Activated CD4-positive, alpha-beta memory T cell treated with anti-CD3 and anti-CD28 coated beads for 36 hours (primary cell): ENCODE measurements at places on chromosomes 1 and 21. TPM values are rescaled to one million over a fixed set of nuclear protein-coding genes. Genes with fewer than 3 reads are reported as not detected.

DNA sequence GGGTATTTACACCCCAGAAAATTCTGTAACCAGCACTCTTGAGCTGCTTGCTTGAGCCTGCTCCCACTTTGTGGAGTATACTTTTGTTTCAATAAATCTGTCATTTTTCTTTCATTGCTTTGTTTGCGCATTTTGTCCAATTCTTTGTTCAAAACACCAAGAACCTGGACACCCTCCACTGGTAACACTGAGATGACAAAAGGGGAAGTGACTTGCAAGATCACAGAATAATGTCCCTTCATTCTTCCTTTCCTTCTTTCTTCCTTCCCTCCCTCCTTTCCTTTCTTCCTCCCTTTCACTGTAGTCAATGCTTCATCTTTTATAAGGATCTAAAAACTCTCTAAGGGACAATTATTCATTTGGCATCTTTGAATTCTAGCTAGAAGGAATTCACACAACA, 134.5 kb upstream of the MAP1LC3C start:
- H3K4me1 ChIP-seq = no peaks in the 10 kb centered on the region
- H3K36me3 ChIP-seq = no peaks in the 10 kb centered on the region
- H3K27me3 ChIP-seq = peaks cover 2% of the 10 kb centered on the region
- H3K27ac ChIP-seq = no peak overlapping the region

- no peak overlapping the region for H3K27ac ChIP-seq
- peak; percentile 21 for DNase-seq
- H3K36me3 ChIP-seq = no peaks in the 10 kb centered on the region
- no peaks in the 10 kb centered on the region for H3K27me3 ChIP-seq
- H3K4me1 ChIP-seq = peaks cover 2% of the 10 kb centered on the region
Measured at GRCh38 chr1:10679496-10680220, 116.8 kb downstream of the CASZ1 start.

DNA sequence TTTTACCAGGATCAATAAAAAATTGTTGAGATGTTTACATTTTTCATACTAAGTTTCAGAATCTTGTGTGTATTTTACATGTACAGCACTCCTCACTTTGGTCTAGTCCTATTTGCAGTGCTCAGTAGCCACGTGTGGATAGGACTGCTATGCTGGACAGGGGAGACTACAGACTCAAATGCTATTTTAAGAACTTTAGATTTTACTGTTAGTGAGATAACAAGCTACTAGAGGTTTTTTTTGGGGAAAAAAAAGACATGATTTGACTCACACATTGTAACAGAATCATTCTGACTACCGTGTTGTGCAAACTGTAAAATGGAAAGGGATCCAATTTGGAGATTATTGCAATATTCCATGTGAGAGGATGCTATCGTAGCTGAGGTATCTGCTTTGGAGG, 418.9 kb upstream of the PRMT6 start:
- no peaks in the 10 kb centered on the region for H3K36me3 ChIP-seq
- H3K27ac ChIP-seq = no peak overlapping the region
- no peak for DNase-seq

DNA sequence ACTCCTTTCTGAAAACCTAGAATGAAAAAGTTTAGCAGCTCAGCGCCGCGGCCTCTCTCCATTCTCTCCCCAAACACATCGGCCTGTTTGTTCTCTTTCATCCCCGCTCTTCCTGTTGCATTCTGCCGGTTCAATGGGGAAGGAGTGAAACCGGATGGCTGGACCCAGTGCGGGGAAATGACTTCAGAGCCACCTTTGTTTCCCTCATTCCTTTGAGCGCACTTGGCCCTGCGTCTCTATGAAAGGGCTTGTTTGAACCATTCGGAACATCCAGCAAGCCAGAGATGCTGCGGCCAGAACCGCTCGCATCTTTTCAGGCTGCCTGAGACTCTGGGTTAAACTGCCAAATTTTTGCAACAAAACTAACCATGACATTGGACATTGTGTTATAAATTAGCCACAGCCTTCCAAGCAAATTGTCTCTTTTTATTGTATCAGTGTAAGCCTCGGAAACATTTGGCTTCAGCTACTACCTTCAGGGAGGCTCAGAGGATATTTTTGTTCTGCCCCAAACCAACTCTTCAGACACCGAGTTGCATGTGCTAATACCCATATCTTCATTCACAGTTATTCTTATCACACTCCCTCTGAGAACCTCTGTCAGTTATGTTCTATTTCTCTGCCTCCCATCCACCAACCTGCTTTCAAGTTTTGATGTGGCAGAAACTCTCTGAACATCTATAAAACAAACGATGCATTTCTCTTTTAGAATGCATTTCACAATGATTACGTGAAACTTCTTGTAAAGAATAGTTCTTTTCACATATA, 5.1 kb upstream of the OLIG1 start:
- H3K4me1 ChIP-seq = peaks cover 3% of the 10 kb centered on the region
- no peak overlapping the region for H3K4me3 ChIP-seq
- DNase-seq = no peak
- peaks cover 53% of the 10 kb centered on the region for H3K27me3 ChIP-seq
- H3K27ac ChIP-seq = no peak overlapping the region
- no peaks in the 10 kb centered on the region for H3K36me3 ChIP-seq

- H3K36me3 ChIP-seq = no peaks in the 10 kb centered on the region
- H3K27me3 ChIP-seq = peaks cover 14% of the 10 kb centered on the region
- no peaks in the 10 kb centered on the region for H3K4me1 ChIP-seq
Measured at GRCh38 chr1:34267326-34267725, 90.6 kb downstream of the C1orf94 start.

GRCh38 chr1:204961765-204962419, 81.1 kb upstream of the CNTN2 start:
- H3K36me3 ChIP-seq = no peaks in the 10 kb centered on the region
- DNase-seq = no peak
- H3K27me3 ChIP-seq = peaks cover 19% of the 10 kb centered on the region
- H3K4me3 ChIP-seq = no peak overlapping the region
- H3K4me1 ChIP-seq = no peaks in the 10 kb centered on the region

- no peak overlapping the region for H3K4me3 ChIP-seq
- DNase-seq = no peak
- H3K4me1 ChIP-seq = peaks cover 17% of the 10 kb centered on the region
- H3K27ac ChIP-seq = no peak overlapping the region
- peaks cover 26% of the 10 kb centered on the region for H3K36me3 ChIP-seq
- no peaks in the 10 kb centered on the region for H3K27me3 ChIP-seq
Measured at GRCh38 chr1:167957710-167958109, 20.8 kb upstream of the MPC2 start.

DNA sequence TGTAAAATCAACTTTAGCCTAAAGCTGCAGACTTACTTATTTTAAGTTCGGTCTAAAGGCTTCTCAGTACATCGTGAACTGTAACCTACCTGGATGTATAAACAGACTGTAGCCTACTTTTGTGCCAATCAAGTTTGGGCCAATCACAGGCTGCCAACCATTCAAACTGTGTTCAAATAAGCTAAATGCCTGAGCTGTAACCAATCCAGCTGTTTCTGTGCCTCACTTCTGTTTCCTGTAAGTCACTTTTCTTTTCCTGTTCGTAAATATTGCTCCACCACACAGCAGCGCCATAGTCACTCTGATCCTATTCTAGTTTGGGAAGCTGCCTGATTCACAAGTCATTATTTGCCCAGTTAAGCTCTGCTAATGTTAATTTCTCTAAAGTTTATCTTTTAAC, 37.5 kb upstream of the SLAMF9 start:
- H3K27ac ChIP-seq = no peak overlapping the region
- H3K36me3 ChIP-seq = no peaks in the 10 kb centered on the region
- peak; percentile 24 for DNase-seq

GRCh38 chr1:7149080-7149838, 364.0 kb downstream of the CAMTA1 start:
- H3K4me3 ChIP-seq = no peak overlapping the region
- no peak for DNase-seq
- H3K4me1 ChIP-seq = no peaks in the 10 kb centered on the region
- no peak overlapping the region for H3K27ac ChIP-seq
- H3K36me3 ChIP-seq = no peaks in the 10 kb centered on the region
- H3K27me3 ChIP-seq = peaks cover 5% of the 10 kb centered on the region

DNA sequence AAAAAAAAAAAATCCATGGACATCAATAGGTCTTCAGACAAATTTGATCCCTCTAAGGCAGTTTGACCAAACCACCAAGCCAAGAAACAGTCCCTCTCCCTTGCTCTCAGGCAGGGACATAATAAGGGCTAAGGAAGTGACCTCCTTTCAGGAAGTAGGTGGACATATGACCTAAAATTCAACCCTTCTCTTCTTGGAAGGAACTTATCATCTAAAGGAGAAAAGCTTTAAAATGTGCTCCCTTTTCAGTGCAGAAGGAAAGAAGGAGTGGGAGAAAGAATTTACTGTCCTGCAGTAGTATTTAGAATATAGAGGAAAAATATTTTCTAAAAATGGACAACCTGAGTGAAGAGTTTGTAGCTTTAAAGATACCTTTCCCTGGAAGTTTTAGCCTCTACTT, 118.1 kb downstream of the DTL start:
- H3K4me1 ChIP-seq = peaks cover 3% of the 10 kb centered on the region
- H3K36me3 ChIP-seq = peaks cover 1% of the 10 kb centered on the region
- no peak overlapping the region for H3K27ac ChIP-seq
- no peak overlapping the region for H3K4me3 ChIP-seq
- no peak for DNase-seq

GRCh38 chr1:157132616-157133167, 5.5 kb downstream of the ETV3 start:
- no peak for DNase-seq
- no peaks in the 10 kb centered on the region for H3K27me3 ChIP-seq
- H3K27ac ChIP-seq = no peak overlapping the region
- no peak overlapping the region for H3K4me3 ChIP-seq

UBL4B gene
- not detected for total RNA-seq

CHRM3 gene
- total RNA-seq = 0.26 TPM
